Ascending aorta (tissue), 2 donors: ENCODE measurements at places on chromosomes 2 and 18. TPM values are rescaled to one million over a fixed set of nuclear protein-coding genes. Genes with fewer than 3 reads are reported as not detected.
A peak's percentile ranks its signal among the peaks of the same experiment; 100 is the strongest.

DUSP19 gene
- total RNA-seq = 1.3 TPM

DNA sequence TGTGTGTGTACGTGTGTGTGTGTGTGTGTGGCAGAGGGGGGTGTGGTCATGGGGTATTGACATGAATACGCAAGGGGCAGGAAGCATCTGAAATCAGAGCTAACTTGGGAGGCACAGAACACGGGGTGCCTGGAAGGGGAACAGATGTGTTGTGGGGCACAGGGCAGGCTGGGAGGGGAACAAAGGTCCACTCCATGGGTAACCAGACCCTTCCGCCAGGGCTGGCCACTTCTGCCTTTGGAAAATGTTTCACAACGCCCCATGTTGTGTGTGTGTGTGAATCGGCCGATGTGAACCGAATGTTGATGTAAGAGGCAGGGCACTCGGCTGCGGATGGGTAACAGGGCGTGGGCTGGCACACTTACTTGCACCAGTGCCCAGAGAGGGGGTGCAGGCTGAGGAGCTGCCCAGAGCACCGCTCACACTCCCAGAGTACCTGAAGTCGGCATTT, at the start of gene SLC11A1:
Gene SLC11A1, plus strand, starts transcription at position 358 of the 451 bp plus-strand sequence. CDS start 96 bp downstream, outside the sequence.
- H3K4me3 ChIP-seq = peak within 1 kb of the TSS; percentile 33
- no peaks in the 10 kb centered on the region for H3K36me3 ChIP-seq
- no peaks in the 10 kb centered on the region for H3K27me3 ChIP-seq
- H3K4me1 ChIP-seq = no peaks in the 10 kb centered on the region
- DNase-seq = no peak

DNA sequence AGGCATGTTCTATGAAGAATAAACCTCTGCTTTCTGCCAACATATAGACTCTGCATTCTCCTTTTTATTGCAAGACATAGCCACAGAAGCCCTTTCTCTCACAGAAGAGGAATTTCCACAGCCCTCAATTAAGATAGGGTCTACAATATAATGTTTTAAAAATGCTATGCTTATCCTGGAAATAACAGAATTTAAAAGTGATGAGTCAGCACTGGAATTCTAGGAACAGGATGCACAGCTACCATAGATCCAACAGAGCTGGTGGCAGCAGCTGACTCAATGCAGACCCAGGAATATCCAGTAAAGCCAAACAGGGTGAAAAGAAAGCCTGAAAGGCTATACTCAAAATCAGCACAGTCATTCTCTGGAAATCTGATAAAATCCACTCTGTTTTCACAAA, 866.9 kb downstream of the TRIB2 start:
- no peak overlapping the region for H3K4me3 ChIP-seq
- no peak overlapping the region for H3K27ac ChIP-seq
- DNase-seq = no peak
- H3K4me1 ChIP-seq = no peaks in the 10 kb centered on the region

- no peak for DNase-seq
- H3K27ac ChIP-seq = peak overlapping the region; percentile 64
- H3K4me3 ChIP-seq = no peak overlapping the region
These were observed 61.7 kb downstream of the MAP4K4 start for GRCh38 chr2:101759162-101759561.

GRCh38 chr2:169265591-169265990, 96.7 kb downstream of the LRP2 start:
- H3K4me1 ChIP-seq = no peaks in the 10 kb centered on the region
- no peaks in the 10 kb centered on the region for H3K36me3 ChIP-seq
- H3K4me3 ChIP-seq = no peak overlapping the region
- H3K27ac ChIP-seq = no peak overlapping the region

PREB gene
- 116 TPM for total RNA-seq

ANKRD23 gene
- 4.0 TPM for total RNA-seq

- H3K4me1 ChIP-seq = peaks cover 13% of the 10 kb centered on the region
- no peak overlapping the region for H3K4me3 ChIP-seq
- no peaks in the 10 kb centered on the region for H3K27me3 ChIP-seq
- H3K36me3 ChIP-seq = no peaks in the 10 kb centered on the region
These were observed 45.9 kb upstream of the ASAP2 start for GRCh38 chr2:9160732-9161131.

- no peaks in the 10 kb centered on the region for H3K4me1 ChIP-seq
- no peak overlapping the region for H3K27ac ChIP-seq
- no peak for DNase-seq
- H3K27me3 ChIP-seq = no peaks in the 10 kb centered on the region
These were observed 50.4 kb upstream of the PPM1B start for GRCh38 chr2:44118257-44118656.

DNA sequence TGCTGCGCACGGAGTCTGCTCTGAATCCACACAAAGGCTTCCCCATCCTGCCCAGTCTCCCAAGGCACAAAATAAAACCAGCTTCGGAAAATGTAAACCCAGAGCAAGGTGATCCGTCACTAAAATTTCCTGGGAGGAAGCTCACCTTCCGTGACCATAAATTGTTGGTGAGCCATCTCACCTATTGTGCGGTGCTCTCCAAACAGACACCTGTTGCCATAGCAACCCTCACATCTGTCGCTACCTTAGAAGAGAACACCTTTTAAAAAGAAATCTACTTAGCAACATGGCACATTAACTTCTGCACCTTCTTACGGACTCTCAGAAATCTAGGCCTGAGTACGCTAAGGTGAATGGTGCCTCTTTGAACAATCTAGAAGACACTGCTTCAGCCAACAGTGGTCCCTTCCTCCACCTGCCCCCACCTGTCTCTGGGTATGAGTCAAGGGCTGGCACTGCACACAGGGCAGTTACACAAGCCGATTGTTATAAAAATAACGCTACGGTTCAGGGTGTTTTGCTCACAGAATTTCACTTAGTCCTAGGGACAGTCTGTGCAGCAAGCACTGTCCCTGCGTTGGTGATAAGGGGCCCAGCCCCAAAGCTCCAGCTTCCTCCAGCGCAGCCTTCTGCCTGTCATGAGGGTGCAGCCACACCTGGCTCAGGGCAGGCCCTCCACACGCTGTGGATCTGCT, 114.9 kb upstream of the ID2 start:
- no peak overlapping the region for H3K27ac ChIP-seq
- peak; percentile 21 for DNase-seq
- no peaks in the 10 kb centered on the region for H3K36me3 ChIP-seq
- no peaks in the 10 kb centered on the region for H3K4me1 ChIP-seq

DNA sequence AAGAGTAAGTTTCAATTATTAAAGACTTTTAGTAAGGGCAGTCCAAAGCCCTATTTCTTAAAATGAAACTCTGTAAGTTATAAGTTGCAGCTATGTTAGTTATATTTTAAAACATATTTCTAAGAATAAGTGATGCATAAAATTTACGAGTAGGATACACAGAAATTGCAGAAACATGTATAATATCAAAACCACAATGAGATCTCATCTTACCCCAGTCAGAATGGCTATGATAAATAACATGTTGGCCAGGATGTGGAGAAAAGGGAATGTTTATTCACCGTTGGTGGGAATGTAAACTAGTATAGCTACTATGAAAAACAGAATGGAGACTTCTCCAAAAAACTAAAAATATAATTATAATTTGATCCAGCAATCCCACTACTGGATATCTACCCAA, 201.2 kb downstream of the CBLN2 start:
- H3K4me1 ChIP-seq = no peaks in the 10 kb centered on the region
- no peak overlapping the region for H3K4me3 ChIP-seq
- no peak for DNase-seq
- no peak overlapping the region for H3K27ac ChIP-seq
- H3K36me3 ChIP-seq = no peaks in the 10 kb centered on the region

DNA sequence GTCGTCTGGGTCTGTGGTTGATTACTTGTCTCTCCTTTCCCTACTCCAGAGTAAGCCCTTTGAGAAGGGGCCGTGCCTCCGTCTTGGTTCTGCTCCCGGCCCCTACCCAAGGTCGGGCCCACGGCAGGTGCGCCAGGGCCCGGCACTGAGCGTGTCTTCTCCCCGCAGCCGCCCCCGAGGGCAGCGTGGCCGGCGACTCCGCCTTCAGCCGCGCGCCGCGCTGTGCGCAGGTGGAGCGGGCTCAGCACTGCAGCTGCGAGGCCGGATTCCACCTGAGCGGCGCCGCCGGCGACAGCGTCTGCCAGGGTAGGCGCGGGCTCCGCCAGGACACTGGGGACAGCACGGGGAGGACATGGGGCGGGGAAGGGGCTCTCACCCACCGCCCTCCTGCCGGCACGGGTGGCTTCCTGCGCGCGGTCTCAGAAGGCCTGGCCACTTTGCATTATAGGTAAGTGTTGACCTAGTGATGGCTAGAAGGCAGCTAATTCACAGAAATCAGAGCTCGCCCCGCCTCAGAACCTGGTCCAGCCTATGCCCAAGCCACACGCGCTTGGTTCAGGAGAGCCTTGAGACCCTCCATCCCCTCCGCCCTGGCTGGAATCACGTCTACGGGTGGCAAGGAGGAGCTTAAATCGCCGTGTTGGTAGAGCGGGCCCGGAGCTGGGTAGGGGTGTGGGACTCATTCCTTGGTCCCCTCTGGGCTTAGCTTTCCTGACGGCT, 43.5 kb downstream of the FBLN7 start:
- no peak for DNase-seq
- no peaks in the 10 kb centered on the region for H3K36me3 ChIP-seq
- H3K4me1 ChIP-seq = no peaks in the 10 kb centered on the region
- H3K4me3 ChIP-seq = no peak overlapping the region
- H3K27ac ChIP-seq = no peak overlapping the region
- no peaks in the 10 kb centered on the region for H3K27me3 ChIP-seq

FHOD3 gene
- total RNA-seq = 12.7 TPM

DNA sequence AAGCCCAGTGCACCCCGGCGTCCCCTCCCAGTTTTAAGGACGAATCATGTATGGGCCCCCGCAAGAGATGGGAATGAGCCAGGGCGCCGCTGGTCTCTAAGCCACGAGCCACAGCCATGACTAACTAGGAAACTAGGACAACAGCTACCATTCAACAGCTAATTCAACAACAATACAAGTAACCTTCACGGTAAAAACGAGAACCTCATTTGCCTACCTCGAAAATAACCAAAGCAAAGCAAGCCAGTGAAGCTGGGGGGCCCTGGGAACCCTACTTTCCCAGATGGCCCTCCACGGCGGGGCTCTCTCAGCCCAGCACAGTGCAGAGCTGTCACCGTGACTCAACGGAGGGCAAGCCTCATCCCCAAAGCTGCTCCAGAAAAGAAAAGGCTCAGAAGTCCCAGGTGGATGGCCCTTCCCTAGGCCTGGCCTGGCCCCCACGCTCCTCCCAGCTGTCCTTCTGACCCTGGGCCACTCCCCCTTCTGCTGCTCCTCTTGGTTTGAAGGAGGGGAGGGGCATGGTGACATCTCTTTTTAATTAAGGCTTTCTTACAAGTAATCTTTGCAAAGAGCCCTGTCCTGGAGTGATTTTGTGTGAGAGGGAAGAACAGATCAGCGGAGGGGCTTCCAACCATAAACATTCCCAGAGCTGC, 126.3 kb downstream of the HDAC4 start:
- H3K4me3 ChIP-seq = peak overlapping the region; percentile 50
- peaks cover 27% of the 10 kb centered on the region for H3K4me1 ChIP-seq
- no peaks in the 10 kb centered on the region for H3K27me3 ChIP-seq
- peak overlapping the region; percentile 68 for H3K27ac ChIP-seq
- H3K36me3 ChIP-seq = no peaks in the 10 kb centered on the region

POTEJ gene
- not detected for total RNA-seq

LCT gene
- total RNA-seq = not detected

DPYSL5 gene
- total RNA-seq = not detected

DNA sequence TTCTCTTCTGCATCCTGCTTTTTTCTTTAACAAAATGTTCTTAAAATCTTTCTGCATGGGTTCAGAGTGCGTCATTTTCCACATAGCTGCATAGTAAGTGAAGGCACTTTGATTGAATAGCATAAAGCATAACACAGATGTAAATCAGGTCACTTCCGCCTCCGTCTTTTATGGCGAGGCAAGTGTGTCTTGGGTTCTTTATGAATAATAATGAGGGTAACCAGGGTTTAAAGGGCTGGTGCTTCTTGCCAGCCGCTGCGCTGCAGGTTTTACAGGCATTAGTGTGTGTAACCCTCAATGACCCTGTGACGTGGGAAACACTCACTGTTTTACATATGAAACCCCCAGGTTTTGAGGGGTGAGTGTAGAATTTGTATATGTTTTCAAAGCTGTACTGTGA, 164.2 kb downstream of the MYT1L start:
- H3K4me3 ChIP-seq = no peak overlapping the region
- DNase-seq = no peak

DNA sequence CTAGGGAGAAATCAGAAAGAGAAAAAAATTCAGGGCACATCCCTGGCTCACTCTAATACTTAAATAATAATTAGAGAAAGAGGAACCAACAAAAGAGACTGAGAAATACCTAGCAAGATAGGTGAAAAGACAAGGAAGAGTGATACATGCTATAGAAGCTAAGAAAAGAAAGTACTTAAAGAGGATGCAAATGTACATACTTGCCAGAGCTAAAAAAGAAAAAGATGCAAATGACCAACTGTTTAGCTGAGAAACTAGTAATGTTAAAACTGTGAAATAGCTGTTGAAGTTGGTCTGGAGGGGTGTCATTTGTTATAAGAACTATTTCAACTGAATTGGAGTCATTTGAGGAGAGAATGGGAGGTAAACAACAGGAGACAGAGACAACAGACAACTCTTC, 412.2 kb downstream of the SPAG16 start:
- no peak overlapping the region for H3K4me3 ChIP-seq
- H3K4me1 ChIP-seq = no peaks in the 10 kb centered on the region
- H3K27ac ChIP-seq = no peak overlapping the region
- no peaks in the 10 kb centered on the region for H3K27me3 ChIP-seq

KCNG2 gene
- total RNA-seq = not detected

- no peaks in the 10 kb centered on the region for H3K36me3 ChIP-seq
- no peaks in the 10 kb centered on the region for H3K27me3 ChIP-seq
- DNase-seq = no peak
- H3K4me1 ChIP-seq = peaks cover 50% of the 10 kb centered on the region
These were observed 74.5 kb downstream of the SPATS2L start for GRCh38 chr2:200380833-200381542.

STPG4 gene
- not detected for total RNA-seq

NAT8 gene
- total RNA-seq = not detected

ITGB6 gene
- total RNA-seq = not detected

IL37 gene
- total RNA-seq = not detected

ACTR3 gene
- total RNA-seq = 45.4 TPM

DNA sequence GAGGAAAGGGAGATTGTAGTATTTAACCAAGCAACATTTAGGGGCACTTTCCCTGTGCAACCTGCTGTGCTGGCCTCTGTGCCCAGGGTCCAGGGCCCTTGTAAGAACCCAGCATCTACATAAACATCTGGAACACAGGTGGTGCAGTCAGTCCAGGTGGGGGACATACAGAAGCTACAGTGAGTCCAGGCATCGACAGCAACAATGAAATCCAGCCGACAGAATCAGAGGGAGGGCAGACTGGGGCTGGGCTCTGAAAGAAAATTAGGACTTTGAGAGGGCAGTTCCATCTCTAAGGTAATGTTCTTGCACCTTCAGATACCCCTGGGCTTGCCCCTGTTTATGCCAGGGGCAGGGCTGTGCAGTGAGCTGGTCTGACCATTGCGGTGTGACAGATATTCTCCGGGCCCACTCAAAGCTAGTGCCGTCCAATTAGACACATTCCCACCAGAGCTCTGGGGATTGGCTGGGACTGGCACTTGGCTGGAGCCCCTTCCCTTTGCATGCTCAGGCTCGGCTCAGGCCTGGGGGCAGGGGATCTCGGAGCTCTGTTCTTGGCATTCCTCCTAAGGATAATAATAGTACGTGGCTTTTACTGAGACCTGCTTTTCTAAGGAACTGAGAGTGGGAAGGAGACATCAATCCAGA, 5.4 kb downstream of the LBH start:
- H3K27ac ChIP-seq = peak overlapping the region; percentile 82
- H3K4me1 ChIP-seq = peaks cover 9% of the 10 kb centered on the region
- DNase-seq = no peak
- H3K36me3 ChIP-seq = peaks cover 15% of the 10 kb centered on the region

ANO7 gene
- 0.43 TPM for total RNA-seq

- no peak overlapping the region for H3K27ac ChIP-seq
- peaks cover 32% of the 10 kb centered on the region for H3K36me3 ChIP-seq
- DNase-seq = no peak
- H3K4me1 ChIP-seq = no peaks in the 10 kb centered on the region
- H3K4me3 ChIP-seq = no peak overlapping the region
These were observed 40.6 kb downstream of the GEMIN6 start for GRCh38 chr2:38818565-38818964.
